ENCODE measurements at places on chromosomes 11 and 22.

GRCh38 chr11:121452609-121453150, at the start of gene SORL1-AS1:
TSS of gene SORL1-AS1 (minus strand) at chr11:121452967.
- DNase-seq, result peak; percentile 78

GRCh38 chr11:14253421-14253820, 105.6 kb downstream of the RRAS2 start:
- no peak for DNase-seq

DNA sequence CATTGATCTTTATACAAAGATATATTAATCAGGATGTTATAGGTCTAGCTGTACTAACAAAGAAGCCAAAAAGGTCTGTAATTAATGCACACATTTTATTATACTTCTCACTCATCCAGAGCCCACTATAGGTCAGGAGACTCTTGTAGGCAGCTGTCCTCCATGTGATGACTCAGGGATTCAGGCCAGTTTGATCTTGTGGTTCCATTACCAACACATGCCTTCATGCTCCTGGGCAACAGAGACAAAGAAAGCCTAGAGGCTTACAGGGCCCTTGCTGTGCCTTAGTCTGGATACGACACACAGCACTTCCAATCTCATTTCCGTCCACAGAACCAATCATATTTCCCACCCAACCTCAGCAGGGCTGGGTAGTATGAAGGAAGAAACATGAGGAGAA, 150.3 kb upstream of the NCAM1 start:
- DNase-seq, result no peak

DNA sequence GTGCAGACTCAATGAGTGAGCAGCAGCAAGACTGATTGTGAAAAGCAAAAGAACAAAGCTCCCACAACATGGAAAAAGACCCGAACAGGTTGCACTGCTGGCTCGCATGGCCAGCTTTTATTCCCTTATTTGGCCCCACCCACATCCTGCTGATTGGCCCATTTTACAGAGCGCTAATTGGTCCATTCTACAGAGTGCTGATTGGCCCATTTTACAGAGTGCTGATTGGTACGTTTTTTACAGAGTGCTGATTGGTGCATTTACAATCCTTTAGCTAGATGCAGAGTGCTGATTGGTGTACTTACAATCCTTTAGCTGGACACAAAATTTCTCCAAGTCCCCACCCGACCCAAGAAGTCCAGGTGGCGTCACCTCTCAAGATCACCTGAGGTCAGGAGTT, 15.3 kb upstream of the SLC25A1 start:
- DNase-seq, result no peak

DNA sequence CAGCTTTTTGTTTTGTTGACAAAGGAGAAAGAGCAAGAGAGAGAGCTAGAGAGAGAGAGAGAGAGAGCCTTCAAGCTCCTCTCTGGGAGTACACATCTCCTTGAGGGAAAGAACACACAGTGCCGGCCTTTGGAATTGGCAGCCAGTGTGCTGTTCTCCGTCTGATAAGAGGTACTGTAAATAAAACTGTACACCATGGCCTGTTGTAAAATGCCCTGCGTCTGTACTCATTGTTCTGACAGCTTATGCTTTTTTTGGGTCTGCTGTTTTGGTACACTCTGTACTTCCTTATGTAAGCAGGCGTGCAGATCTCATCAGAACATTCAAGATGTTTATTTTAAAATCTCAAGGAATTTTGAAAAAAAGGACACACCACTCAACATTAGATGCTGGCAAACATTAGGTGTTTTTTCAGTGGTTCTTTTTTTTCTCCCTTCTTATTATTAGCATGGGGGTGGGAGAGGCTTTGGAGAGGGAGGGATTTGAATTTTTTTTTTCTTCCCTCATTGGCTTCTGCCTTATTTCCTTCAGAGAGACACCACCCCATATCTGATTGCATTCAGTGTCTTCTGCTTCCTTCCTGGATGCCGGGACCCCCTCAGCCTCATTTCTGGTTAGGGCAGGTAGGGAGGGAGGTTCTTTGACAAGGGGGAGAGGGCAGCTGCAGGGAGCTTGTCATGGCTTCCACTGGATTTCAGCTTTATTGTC, 116.8 kb upstream of the NNMT start:
- no peak for DNase-seq

DNA sequence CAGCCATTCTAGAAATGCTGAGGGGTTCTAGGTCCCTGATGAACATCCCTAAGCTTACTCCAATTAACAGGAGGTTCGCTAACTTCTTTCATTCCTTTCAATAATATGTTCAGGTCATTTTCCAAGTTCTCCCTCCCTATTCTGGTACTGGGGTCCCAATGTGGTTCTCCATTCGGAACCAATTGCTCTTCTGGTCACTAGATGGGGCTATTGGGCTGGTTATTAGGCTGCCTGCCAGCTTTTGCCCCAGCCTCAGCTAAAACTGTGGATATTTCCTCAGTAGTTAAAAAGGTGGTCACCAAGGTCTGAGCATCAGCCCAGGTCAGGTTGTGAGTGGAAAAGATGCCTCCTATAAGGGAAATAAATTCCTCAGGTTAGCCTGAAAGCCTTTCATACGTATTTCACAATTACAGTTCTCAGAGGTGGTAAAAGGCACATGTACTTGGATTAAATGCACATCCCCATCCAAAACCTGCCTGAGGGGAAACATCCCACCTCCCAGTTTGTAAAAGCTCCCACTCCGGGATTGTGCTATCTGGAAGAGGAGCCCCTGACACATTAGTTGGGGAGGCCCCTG, 161.1 kb upstream of the CCDC179 start:
- peak; percentile 10 for DNase-seq

GRCh38 chr11:115939104-115939730, 435.0 kb upstream of the CADM1 start:
- DNase-seq, result no peak

- no peak for DNase-seq
These were observed 36.1 kb downstream of the TPBGL start for GRCh38 chr11:75276686-75277085.

- no peak for DNase-seq
These were observed 12.2 kb downstream of the SFI1 start for GRCh38 chr22:31508536-31508935.

DNA sequence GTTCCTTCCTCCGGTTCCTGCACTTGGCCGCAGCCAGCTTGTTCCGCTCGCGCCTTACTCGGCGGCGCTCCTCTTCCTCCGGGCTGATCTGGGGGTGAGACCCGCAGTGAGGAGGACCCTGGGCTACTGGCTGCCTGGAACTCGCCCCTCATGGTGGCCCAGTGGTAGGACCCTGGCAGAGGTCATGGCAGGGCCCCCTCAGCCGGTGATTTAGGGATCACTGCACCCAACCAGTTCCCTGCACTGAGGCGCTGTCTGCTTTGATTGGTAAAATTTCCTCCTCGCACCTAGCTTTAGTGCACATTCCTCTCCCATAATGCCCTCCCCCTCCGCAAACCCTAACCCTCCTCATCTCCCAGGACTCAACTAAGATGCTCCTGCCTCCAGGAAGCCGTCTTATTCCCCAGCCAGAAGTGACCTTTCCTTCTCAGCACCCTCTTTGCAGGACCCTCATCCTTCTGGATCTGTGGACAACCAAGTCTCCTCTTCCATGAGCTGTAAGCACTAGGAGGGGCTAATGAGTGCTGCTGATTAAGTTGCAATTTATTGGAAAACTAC, 3.6 kb downstream of the CCDC85B start:
- peak; percentile 60 for DNase-seq

DNA sequence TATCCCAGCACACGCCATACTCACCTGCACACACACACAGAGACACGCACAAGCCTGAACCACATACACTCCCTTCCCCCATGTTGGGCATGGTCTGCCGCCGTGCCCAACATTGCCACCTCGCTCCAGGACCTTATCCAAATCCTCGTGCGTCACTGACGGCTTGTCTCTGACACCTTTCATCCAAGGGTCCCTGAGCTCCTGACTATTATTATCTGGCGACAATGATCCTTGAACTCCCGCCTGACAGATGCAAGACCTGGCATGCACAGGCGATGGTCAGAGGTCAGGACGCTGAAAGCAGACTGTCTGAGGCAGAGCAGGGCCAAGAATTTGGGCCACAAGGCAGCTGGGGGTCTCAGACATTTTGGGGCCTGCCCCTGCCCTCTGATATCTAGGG, 4.2 kb downstream of the MB start:
- DNase-seq, result no peak

DNA sequence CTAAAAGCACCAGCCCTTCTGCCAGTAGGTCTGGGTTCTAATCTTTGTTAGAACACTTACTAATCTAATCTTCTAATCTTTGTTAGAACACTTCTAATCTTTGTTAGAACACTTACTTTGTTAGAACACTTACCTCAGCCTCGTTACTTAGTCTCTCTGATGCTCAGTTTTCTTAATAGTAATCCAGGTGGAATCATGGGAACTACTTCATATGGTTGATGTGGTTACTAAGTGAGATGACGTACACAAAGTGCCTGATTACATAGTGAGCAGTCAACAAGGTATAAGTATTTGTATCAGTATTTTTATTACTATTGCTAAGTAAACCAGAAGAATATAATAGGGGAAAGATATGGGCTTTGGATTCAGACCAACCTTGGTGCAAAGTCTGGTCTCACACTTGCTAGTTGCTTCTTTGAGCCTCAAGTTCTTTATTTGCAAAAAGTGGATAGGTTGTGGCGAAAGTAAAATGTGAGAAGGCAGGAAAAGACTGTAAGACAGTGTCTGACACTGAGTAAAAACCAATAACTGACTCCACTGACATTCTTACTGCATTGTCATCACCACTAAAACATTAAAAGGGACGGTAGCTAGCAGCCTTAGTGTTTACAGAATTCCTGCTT, 83.7 kb downstream of the TRAF6 start:
- DNase-seq, result no peak
